ELR (cell line): ENCODE measurements at places on chromosomes 7 and 10.

DNA sequence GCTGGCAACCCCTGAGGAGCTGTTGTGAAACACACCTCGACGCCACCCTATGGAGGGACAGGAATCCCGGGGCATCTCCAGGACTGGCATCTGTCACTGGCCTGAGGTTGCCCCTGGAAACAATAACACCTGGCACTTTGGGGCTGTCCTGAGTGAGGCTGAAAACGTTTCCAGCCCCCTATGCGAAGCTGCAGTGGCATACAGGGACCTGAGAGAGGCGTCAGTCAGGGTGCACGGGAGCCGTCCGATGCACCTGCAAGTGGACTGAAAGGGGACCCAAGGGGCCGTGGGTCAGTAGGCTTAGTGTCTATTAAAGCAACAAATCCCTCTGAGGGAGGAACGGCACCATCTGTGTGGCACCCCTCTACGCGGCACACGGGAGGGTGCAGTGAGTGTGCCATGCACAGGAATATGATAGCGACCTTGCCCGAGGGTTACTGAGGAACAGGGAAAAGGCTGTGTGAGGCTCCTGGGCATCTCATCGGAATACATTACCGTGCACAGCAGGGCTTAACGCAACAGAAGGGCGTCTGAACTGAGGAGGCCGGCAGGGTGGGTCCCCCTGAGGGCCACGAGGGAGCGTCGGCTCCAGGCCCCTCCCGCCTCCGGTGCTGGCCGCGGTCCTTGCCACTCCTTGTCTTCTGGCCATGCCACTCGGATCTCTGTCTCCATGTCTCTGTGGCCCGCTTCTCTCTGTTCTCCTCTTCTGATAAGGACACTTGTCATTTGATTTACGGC, 50.4 kb downstream of the FOXL3 start:
- no peak for DNase-seq

GRCh38 chr7:73345538-73345937, 17.6 kb downstream of the FKBP6 start:
- no peak for DNase-seq

GRCh38 chr7:44519546-44519945, 21.6 kb downstream of the NPC1L1 start:
- DNase-seq = no peak

- peak; percentile 98 for DNase-seq
Measured at GRCh38 chr10:79299397-79300241, 47.6 kb upstream of the PPIF start.

DNA sequence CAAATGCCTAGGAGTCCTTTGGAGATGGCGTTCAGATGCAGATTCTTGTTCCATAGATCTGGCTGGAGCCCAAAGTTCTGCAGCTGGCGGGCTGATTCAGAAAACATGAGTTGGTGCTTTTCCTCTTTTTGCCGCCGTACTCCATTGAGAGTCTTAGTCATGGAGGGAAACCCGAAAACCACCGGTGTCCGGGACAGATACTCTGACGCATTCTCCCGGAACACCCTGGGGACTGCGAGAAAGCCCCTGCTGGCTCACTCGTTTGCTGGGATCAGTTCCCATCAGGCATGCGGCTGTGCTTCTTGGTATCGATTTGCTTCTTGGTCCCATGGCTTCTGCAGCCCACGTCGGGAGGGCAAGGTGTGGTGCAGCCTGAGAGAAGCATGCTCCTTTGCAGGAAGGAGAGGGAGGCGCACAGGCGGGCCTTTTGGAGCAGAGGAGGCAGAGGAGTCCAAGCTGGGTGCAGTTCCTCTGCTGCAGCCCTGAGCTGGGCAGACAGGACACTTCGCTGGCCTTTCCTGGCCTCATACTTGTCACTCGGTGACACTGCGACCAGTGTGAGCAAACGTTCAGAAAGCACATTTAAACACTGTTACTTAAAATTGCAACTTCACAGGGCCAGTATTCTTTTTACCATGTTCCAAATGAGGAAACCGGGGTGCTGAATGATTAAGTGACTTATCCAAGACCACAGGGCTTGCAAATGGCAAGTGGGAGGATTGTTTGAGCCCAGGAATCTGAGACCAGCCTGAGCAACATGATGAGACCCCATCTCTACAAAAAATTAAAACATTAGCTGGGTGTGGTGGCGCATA, 30.6 kb upstream of the PFKFB3 start:
- DNase-seq = peak; percentile 97

DNA sequence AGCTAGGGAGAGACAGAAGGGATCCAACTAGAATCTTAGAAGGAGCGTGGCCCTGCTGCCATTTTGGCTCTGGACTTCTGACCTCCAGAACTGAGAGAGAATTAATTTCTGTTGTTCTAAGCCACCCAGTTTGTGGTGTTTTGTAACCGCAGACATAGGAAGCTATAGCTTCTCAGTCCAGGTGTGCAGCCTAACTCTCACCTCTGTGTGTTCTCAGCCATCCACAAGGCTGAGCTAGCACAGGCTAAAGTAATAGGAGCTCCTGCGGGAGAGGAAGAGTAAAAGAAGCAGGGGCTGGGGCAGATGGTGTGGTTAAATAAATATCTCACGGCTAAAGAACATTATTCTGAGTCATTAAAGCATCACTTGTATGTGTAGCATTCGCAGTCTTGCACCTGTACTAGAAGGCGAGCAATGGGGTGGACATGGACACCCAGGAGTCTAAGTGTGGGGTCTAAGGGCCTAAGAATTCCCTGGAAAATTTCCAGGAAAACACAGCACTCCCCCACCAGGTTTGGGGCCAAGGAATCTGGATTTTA, 94.1 kb downstream of the AOAH start:
- DNase-seq = no peak
